NCI-H524 (cell line): ENCODE measurements at places on chromosomes 1 and 21.

- no peak for DNase-seq
These were observed 183.3 kb upstream of the JUN start for GRCh38 chr1:58966917-58967740.

DNA sequence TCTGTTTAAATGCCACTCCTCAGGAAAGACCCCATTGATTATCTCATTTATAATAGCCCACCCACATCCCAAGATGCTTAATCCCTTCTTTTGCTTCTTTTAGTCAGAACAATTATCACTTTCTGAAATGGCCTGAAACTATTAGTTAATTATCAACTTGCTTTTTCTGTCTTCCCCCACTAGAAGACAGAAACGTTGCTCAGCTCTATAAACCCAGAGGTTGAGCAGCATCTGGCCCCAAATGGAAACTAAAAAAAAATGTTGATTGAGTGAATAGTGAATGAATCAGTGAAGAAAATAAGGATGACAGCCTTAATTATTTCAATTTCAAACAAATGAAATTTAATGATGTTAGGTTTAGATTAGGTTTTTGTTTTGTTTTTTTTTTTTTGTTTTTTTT lies 38.2 kb upstream of the PIGC start:
- DNase-seq = no peak

GRCh38 chr1:165207853-165208515 lies 148.5 kb downstream of the LMX1A start:
- DNase-seq = peak; percentile 30

GRCh38 chr1:178821134-178821866 lies 49.6 kb downstream of the ANGPTL1 start:
- no peak for DNase-seq

- DNase-seq = no peak
These were observed 73.4 kb downstream of the DTL start for GRCh38 chr1:212108981-212109380.

DNA sequence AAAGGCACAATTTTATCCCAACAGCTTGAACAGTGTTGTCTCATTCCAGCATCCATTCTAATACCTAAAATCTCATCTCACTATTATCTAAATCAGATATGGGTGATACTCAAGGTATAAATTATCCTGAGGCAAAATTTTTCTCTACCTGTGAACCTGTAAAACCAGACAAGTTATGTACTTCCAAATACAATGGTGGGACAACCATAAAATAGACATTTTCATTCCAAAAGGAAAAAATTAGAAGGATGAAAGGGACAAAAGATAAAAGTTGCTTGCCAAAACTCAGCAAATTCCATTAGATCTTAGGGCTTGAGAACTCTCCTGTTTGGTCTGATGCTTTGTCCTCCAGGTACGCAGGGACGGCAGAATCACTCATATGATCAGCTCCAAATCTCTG lies 650.5 kb downstream of the ADGRL2 start:
- no peak for DNase-seq

DNA sequence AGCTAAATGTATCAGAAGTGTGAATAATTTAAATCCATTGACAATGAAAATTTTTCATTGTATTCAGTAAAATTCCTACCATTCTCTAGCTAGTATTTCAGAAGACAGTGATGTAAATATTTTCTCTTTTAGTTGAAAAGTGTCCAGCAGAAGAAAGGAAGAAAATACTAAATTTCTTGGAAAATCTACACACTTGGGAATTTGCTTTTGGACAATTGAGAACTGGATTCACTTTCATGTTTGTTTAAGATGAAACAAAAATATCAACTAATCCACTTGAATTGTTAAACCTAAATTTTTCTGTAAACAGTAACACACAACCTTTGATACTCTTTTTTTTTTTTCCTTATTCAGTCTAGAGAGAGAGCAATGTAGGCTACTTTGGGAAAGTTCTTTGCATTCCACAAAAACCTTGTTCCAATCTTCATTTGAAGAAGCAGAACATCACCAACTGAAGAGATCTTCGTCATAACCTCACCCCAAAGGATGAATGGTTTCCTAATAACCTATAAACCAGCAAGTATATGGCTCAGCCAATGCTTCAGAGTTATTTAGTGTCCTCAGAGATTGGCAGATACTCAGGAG lies 155.1 kb upstream of the GORAB start:
- no peak for DNase-seq
